ENCODE measurements at places on chromosomes 3 and 15. TPM values are rescaled to one million over a fixed set of nuclear protein-coding genes. Genes with fewer than 3 reads are reported as not detected.

SERINC4 gene
- 0.61 TPM for polyA plus RNA-seq

BFSP2 gene
- polyA plus RNA-seq: not detected

LRRIQ4 gene
- polyA plus RNA-seq: not detected

TRAT1 gene
- 0.34 TPM for polyA plus RNA-seq
